ENCODE measurements at places on chromosomes 1 and 21. TPM values are rescaled to one million over a fixed set of nuclear protein-coding genes. Genes with fewer than 3 reads are reported as not detected.

The HSD3B2 gene
- 1.4 TPM for total RNA-seq

The CNR2 gene
- 0.05 TPM for total RNA-seq

The SUSD4 gene
- 0.59 TPM for total RNA-seq

The LCE2A gene
- not detected for total RNA-seq

The SLC45A1 gene
- total RNA-seq: 13.8 TPM

The SV2A gene
- total RNA-seq: 0.15 TPM

The RXFP4 gene
- 0.20 TPM for total RNA-seq

The CLCA4 gene
- not detected for total RNA-seq

The CEPT1 gene
- total RNA-seq: 34.2 TPM

The OSCP1 gene
- total RNA-seq: 4.1 TPM

The CDA gene
- 28.6 TPM for total RNA-seq

The SH2D5 gene
- 10.4 TPM for total RNA-seq

The CRYAA gene
- not detected for total RNA-seq

The CELA3B gene
- total RNA-seq: 5.3 TPM

The PPFIA4 gene
- total RNA-seq: 10.8 TPM

The DNAJC28 gene
- 0.81 TPM for total RNA-seq

The GOLT1A gene
- 8.0 TPM for total RNA-seq

The DISP3 gene
- total RNA-seq: 2.3 TPM

The REN gene
- 0.47 TPM for total RNA-seq

The SPRR1B gene
- total RNA-seq: 0.66 TPM

The SLC1A7 gene
- total RNA-seq: not detected

Data from HCT116 (cell line).